ENCODE measurements at places on chromosomes 5 and 9. TPM values are rescaled to one million over a fixed set of nuclear protein-coding genes. Genes with fewer than 3 reads are reported as not detected.

The ALDH7A1 gene
- 1.0 TPM for total RNA-seq

The GGTA1 gene
- not detected for total RNA-seq

The SEMA6A gene
- total RNA-seq, result not detected

The UBQLN1 gene
- 112 TPM for total RNA-seq

The PLCXD3 gene
- total RNA-seq, result not detected

The TNPO1 gene
- 78.3 TPM for total RNA-seq

DNA sequence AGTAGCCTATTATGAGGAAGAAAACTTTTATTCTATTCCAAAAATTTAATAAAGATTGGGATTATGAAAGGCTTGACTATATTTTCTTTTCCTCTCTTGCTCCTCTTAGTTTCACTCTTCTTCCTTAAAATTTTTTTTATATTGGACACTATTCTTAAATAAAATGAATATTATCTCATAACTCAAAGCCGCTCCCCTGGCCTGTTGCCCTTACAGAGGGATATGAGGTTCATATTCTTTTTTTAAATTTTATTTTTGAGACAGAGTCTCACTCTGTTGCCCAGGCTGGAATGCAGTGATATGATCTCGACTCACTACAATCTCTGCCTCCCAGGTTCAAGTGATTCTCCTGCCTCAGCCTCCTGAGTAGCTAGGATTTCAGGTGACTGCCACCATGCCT lies 106.8 kb upstream of the MPDZ start:
- no peak for DNase-seq

GRCh38 chr5:82766206-82766605 lies 311.0 kb downstream of the TMEM167A start:
- DNase-seq, result no peak

DNA sequence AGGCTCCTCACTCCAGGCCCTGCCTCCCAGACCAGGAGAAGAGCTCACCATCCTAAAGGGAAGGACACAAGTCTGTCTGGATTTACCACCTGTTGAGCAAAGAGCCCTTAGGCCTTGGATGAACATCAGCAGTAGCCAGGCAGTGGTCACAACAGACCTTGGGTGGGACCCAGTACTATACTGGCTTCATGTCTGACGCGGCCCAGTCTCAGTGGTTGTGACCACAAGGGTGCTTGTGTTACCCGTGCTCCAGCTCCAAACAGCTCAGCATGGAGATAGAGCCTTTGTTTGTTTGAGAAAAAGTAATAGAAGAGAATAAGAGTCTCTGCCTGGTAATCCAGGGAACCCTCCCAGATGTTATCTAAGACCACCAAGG lies 617.4 kb downstream of the BRINP1 start:
- no peak for DNase-seq

DNA sequence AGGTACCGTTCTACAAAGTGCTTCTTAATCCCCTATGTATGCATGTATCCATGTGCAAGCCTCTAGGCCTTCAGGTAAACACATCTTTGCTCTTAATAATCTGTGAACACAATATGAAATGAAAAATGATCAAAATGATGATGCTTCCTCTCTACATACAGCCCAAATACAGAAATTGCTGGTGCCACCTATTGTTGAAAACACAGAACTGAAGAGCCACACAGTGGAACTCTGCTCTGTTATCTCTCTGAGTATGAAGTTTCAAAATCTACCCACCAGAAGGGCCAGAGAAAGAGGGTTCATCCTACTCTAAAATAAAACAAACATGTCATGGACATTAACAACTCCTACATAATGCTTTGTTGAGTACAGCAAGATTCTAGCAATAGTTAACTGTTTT lies 71.3 kb downstream of the GLIS3 start:
- DNase-seq, result no peak

GRCh38 chr5:158970569-158971014 lies 129.1 kb downstream of the EBF1 start:
- DNase-seq, result no peak

DNA sequence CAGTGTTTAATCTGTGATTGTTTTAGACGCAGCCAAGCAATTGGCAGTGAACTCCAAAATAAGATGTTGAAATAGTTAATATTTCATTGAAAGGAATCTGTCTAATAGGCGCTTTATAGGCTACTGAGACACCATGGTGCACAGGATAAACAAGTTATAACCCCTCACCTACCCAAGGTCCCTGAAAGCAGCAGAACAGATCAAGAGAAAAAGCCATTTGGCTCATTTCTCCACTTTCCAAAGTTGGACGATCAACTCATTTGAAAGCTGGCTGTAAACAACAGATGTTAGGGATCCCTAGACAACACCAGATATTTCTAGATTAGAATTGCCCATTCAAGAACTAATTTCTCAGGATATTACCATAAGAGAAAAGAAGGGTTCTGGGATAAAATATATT lies 4.9 kb downstream of the PUM3 start:
- no peak for DNase-seq

DNA sequence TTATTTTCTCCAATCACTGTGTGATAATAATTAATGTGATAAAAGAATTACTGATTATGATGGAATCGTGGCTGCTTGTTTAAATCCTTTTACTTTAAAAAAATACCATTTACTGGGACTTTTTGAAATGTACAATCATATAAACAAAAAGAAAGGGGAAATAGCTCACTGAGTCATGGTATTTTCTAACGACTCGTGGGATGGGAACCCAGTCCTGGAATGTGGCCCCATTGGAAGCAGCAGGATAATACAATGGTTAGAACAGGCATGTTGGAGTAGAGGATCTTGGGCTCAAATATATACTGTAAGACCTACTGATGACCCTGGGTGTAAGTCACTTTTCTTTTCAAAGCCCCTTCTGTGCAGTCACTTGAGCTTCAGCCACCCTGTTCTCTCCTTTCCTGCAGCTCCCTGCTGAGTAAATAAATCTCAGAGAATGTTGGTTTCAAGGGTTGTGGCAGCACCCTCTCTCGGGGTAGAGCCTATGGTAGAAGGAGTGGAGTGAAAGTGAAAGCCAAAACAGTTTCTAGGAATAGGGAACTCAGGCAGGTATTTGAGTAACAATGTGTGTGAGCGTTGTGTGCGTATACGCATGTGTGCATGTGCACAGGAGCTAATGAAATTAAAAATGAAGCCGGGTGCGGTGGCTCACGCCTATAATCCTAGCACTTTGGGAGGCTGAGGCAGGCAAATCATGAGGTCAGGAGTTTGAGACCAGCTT lies 40.8 kb upstream of the LARP1 start:
- no peak for DNase-seq

- DNase-seq, result no peak
Measured at GRCh38 chr5:138536665-138537315, 6.2 kb downstream of the ETF1 start.

DNA sequence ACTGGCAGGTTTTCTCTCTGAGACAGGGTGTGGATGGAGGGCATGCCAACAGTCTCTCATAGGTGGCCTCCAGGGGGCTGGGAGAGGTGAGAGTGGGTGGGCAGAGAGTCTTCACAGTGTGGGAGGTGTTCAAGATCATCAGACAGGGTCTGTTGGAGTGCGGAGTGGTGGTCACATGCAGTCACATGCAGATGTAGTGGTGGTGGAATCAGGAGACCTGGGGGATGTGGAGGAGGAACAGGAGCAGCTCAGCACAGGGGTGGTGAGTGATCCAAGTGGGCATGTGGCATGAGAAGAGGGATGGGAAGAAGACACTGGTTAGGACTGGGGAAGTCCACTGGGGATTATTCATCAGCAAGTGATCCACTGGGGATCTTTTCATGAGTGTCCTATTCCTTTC lies 5.8 kb downstream of the GM2A start:
- no peak for DNase-seq

- DNase-seq, result no peak
Measured at GRCh38 chr9:72150127-72150526, 887 bp downstream of the GDA start.

DNA sequence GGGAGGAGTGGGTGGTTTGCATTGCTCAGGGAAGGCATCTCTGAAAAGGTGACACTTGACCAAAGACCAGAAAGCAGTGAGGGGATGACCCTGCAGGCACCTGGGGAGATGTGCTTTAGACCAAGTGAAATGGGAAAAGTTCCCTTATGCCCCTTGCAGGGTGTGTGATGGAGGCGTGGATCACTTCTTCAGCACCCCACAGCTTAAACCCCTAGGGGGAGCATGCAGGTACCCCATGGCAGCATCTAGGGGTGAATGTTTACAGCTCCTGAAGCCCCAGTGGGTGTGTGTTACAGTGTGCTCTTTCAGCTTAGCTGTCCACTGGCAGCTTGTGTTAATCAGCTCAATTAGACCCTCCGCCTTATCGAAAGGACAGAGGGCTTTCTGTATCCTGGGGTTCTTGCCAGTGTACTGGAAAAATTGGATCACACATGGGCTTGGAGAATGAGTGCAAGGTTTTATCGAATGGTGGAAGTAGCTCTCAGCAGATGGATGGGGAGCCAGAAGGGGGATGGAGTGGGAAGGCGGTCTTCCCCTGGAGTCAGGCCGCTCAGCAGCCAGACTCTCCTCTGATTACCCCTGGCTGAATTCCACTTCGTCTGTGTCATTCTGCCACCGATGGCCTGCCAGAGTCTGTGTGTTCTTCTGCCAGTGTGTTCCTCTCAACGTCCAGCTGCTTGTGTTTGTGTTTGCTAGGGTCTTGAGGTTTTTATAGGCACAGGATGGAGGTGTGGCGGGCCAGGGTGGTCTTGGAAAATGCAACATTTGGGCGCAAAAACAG lies 6.3 kb downstream of the BHMT2 start:
- DNase-seq, result no peak

DNA sequence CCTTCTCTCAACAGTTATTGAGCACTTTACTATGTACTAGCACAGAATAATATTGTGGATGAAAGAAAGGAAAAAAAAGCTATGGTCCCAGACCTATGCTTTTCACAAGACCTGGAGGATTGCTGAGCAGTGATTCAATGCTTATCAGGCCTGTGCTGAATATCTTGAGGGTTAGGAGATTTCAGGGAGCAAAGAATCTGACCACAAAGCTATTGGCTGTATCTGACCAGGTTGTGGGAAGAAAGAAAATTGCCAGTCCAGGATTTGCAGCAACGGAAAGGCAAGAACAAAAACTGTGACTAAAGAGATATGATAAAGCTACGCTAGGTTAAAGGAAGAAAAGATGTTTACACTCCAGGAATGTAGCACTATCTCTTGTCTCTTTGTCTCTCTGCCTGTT lies 14.9 kb upstream of the MACIR start:
- DNase-seq, result no peak

All from activated CD4-positive, alpha-beta memory T cell treated with anti-CD3 and anti-CD28 coated beads, Interleukin-2, amount 10 ng/mL, durations not matched to agents 7 days and 5 days (primary cell).